SJCRH30 (cell line): ENCODE measurements at places on chromosomes 6 and 20. TPM values are rescaled to one million over a fixed set of nuclear protein-coding genes. Genes with fewer than 3 reads are reported as not detected.

GRCh38 chr6:20511852-20512251 is 22.4 kb upstream of the CDKAL1 start:
- no peak for DNase-seq

GRCh38 chr6:38755207-38755606 is 40.1 kb downstream of the DNAH8 start:
- no peak for DNase-seq

GRCh38 chr6:30091577-30092381 is 16.2 kb upstream of the RNF39 start:
- peak; percentile 38 for DNase-seq

- peak; percentile 39 for DNase-seq
Observed at GRCh38 chr6:110813338-110814101, 1.7 kb downstream of the CDK19 start.

GRCh38 chr6:32970413-32971241 is 2.2 kb downstream of the BRD2 start:
- peak; percentile 87 for DNase-seq

GRCh38 chr6:5630636-5631035 is 369.3 kb downstream of the FARS2 start:
- no peak for DNase-seq

DNA sequence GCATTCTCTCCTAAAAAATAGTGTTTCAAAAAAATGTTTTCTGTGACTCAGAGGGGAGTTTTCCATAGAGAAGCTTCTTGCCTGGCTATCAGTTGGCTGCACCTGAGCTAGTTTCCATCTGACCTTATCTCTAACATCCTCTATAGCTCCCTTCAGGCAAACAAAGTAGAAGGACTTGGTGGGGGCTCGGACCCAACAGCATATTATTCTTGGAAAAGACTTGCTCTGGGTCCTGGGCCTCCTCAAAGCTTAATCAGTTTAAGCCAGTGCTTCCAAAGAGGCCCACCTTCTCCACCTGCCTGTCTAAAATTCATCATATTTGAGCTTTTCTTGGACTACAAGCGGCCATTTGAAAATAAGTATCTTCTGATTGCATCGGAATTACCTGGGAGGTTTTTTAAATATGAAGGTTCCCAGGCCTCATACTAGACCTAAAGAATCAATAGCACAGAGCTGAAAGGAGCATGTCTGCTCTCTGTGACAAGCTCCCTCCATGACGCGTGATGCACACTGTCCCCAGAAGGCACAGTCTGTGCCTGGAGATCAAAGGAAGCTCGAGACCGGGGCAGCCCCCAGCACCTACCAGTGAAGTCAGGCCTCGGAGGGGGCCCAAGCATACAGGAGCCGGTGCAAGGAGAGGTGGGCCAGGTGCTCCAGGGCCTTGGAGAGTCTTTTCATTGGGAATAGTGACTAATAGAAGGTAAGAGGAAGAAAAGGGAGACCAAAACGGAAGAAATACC is 80.6 kb upstream of the HIVEP1 start:
- no peak for DNase-seq

- DNase-seq: no peak
Observed at GRCh38 chr20:8492173-8492572, 360.1 kb downstream of the PLCB1 start.

GRCh38 chr20:16262594-16262993 is 310.7 kb downstream of the KIF16B start:
- DNase-seq: no peak

DNA sequence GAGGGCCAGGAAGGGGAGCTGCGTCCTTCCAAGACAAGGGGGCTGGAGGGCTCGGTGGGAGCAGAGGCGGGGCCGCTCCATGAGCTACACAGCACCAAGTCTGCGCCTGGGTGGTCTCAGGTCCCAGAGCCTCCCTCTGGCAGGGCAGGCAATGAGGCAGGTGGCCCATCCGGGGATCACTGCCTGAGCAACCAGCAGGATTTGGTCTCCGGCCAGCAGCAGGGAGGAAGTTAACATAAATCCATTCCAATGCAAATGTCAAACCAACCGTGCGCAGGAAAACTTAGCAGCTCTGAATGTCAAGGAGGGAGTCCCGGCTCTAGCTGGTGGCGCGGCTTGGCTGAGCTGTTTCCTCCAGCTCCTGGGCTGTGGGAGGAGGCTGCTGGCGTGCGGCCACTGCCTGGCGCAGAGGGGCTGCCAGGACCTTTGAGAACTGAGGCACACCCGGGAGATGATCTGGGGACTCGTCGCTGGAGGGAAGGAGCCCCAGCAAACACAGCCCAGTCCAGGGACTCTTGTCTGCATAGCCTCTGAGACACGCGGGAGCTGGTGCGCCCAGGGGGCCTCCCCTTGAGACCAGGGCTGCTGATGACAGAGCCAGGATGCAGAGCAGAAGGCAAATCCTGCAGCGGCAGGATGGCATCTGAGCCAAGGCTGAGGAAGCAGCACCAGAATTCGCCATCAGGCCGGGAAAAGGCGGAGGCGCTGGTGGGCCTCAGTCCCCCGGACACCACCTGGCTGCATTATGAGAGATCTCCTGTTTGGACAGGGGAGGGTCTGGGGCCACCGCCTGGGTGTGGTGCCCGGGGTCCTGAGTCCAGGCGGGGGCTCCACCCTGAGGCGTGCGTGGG is 33.1 kb upstream of the CHRNA4 start:
- peak; percentile 60 for DNase-seq

The GNAS-AS1 gene
- total RNA-seq: not detected in 2 replicates

The OR2J3 gene
- not detected in 2 replicates for total RNA-seq

The LY6G6F gene
- total RNA-seq: not detected in 2 replicates

The LAMA4 gene
- total RNA-seq: 22.0 and 28.5 TPM in 2 replicates

The HLA-DQA1 gene
- total RNA-seq: not detected in 2 replicates

The PRRC2A gene
- total RNA-seq: 98.7 and 109 TPM in 2 replicates
